IPS DF 6.9 (cell line): ENCODE measurements at places on chromosomes 1 and 21.

DNA sequence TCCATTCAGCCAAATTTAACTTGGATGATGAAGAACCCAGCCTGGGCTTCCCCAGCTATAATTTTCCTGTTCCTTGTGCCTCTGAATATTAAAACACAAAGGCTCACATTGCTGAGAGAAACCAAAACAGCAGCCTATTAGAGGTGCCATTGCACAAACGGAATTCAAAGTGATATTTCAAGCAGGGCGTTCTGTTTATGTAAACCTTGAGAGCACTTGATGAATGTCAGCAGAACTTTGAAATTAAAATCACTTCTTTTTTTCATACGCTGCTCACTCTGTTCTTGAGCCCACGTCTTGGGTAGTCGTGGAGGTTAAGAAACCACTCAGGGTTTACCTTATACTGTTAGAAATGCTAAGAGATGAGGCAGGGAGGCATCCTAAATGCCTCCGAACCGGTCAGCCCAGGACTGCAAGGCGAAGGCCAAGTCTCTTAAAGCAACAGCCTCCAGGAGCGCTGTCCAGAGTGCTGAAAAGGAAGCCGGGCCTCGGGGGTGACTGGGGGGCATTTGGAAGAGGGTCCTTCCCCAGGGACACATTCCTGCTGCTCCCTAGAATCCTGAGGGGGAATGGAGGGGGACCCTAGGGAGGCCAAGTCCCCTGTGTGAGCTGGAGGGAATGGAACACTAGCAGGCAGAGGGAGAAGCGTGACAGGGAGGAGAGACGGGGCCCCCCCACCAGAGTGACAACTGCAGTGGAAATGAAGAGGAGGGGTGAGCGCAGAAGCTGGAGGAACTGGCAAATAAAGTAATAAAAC is 154.8 kb upstream of the VAMP3 start:
- DNase-seq, result no peak

DNA sequence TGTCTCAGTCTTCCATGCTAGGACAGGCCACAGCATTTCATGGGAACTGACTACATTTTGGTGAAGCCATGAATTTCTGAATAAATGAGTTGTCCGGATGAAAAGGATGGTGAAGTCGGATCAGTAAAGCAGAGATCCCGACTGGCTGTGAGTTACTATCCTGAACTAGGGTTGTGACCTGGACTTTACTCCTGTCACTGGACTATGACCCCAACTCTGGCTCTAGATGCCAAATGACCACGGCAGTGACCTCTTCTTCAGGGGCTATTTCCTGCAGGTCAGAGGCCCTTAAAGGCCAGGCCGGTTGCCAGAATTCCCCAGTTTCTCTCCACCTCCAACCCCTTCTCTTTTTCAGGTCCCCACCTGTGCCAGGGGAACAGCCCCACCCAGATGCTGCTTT is 1.7 kb upstream of the NECTIN4 start:
- no peak for DNase-seq

GRCh38 chr1:29500651-29501050 is 264.3 kb downstream of the PTPRU start:
- DNase-seq, result no peak

- DNase-seq, result no peak
Measured at GRCh38 chr1:77333501-77333900, 51.7 kb downstream of the AK5 start.

DNA sequence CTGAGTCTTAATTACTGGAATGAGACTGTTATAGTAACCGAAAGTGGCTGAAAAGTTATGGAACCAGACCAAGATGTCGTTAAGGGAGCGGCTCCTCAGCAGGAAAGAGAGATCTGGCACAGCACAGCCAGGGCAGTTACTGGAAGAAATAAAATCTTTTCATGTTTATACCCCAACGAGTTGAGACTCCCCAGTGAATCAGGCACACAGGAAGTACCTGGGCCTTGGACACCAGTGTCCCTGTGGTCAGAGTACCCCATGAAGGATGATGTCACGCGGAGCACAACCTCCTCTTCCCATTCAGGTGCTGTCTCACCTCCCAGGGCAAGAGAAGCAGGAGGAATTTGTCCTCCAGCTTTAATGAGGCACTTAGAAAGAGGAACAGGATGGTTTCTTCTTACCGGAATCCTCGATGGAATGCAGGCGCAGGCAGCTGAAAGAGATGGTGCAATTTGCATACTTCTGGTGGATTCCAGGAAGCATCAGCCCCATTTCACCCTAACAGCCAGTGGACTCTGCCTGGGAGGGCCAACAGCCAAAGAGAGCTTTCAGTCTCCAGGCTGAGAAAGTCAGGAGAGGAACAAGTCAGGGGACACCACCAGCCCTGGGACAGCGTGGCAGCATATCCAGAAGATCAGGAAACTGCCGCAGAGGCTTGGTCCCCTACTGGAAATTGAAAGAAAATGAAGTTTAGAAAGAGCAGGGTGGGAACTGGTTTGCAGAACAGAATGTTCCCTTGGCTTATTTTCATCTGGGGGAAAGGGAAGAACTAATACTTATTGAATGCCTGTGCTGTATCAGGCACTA is 35.9 kb upstream of the CTTNBP2NL start:
- DNase-seq, result no peak

- no peak for DNase-seq
Measured at GRCh38 chr1:84283381-84283780, 18.1 kb upstream of the SAMD13 start.

GRCh38 chr1:198649232-198649967 is 10.6 kb downstream of the PTPRC start:
- no peak for DNase-seq

GRCh38 chr1:192224396-192224795 is 66.1 kb downstream of the RGS18 start:
- DNase-seq, result no peak

- DNase-seq, result no peak
Measured at GRCh38 chr1:30845237-30845903, 63.2 kb downstream of the SDC3 start.

DNA sequence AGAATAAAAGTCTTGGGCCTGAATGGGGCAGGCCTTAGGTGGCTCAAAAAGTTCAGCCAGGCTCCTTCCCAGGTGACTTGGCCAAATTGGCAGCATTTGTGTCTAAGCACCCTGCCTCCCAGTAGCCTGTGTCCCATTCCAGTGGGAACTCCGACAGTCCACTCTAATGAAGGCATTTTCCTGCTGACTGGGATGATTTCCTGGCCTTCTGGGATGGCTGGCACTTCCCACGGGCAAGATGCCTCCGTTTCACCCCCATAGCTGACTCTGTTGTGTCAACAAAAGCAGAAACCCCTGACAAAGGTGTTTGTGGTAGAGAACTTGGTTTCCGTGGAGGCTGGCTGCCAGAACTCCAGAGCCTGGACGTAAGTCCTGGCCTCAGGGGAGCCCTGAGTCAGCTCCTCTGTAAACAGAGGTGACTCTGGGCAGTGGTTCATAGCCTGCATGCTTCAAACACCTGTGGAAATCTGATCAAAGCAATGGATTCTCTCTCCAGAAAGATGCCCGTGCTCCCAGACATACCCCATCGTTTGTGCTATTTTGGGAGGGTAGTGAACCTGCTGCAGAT is 36.6 kb downstream of the WNT3A start:
- no peak for DNase-seq

DNA sequence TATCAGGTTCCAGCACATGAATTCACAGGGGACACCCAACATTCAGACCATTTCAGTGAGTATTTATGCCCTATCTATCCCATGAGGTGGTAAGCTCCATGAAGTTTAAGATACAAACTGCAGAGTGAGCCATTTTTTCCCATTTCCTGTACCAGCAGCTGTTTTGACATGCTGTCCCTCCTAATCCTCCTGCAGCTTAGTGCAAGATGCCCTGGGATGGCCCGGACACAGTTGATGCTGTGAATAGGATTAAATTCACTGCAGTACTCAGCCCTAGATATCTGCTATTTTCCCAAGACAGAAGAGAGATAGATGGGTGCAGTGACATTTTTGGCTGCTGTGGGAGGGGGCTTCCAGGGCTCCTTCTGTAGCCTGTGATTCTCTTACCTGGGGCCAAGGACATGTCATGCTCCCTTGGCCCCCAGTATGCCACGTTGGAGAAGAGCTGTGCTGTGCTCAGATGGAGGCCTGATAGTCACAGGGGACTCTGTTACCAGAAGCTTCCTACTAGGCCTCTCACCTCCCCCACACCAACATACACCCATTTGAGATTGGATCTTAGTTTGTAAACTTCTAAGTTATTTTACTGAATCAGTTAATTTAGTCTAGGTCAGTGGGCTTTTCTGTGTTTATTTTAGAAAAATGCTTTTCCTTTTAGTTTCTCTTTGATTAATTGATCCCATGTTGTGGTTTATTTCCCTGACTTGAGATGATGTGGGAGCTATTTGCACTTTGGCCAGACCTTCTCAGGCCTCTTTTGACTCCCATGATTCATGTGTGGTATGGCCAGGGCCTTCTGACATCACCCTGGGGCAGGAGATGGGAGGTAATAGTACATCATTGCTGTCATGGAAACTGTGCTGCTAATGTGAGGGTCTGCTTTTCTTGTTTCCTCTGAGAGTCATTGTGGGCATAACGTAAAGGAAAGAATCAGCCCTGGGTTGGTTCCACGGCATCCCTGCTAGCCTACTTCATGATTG is 92.6 kb downstream of the ST3GAL3 start:
- no peak for DNase-seq
